Naive thymus-derived CD4-positive, alpha-beta T cell (primary cell): ENCODE measurements at places on chromosomes 3 and 15.

- no peak for DNase-seq
These were observed 142.4 kb downstream of the TCF12 start for GRCh38 chr15:57060799-57061198.

- no peak for DNase-seq
These were observed 9.9 kb downstream of the TLE3 start for GRCh38 chr15:70087708-70088352.

- DNase-seq, result peak; percentile 14
These were observed 21.7 kb upstream of the TBC1D21 start for GRCh38 chr15:73851689-73852088.

GRCh38 chr3:20160230-20160629, 25.8 kb downstream of the SGO1 start:
- no peak for DNase-seq

DNA sequence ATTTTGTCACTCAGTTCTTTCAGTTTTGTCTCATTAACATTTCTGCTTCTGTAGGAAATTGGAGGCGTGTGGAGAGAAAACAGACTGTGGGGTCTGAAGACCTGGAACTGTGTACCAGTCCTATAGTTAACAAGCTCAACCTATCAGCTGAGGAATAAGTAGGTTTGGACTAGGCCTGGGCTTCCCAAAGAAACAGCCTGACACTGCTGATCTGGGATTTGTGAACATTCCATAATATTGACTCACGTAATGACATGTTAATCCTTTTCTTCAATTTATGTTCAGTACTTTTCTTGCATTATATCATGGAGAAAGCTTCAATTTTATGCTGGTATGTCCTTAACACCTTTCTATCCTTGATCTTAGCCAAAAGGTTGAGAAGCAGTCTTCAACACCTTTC, 181.6 kb upstream of the RORA start:
- no peak for DNase-seq

DNA sequence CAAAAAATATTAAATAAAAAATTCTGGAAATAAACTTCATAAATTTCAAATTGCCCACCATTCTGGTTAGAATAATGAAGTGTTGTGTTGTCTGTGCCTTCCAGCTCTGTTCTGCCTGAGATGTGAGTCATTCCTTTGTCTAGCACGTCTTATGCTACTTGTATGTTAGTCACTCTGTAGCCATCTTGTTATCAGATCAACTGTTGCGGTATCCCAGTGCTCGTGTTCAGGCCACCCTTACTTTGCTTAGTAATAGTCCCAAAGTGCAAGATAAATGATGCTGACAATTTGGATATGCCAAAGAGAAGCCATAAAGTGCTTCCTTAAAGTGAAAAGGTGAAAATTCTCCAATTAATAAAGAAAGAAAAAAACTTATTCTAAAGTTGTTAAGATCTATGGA, 527.5 kb downstream of the NAALADL2 start:
- DNase-seq, result no peak

GRCh38 chr3:64027658-64028057, 4.4 kb upstream of the PSMD6 start:
- no peak for DNase-seq

DNA sequence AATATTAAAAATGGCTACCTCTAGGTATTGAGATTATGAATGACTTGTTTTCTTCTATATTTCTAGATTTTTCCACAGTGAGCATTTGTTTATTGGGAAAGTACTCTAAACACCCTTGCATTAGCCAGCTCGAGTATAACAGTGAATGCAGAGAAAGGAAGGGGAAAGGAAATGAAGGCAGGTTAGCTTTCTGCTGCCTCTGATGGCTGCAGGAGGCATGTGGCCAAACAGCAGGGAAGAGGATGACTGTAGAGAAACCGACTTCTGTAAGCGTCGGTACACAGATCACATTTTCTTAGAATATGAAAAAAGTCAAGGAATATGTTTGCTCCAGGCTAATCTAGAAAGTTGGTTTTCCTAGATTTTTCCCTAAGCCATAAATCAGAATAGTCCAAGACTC, 19.8 kb downstream of the GNB5 start:
- DNase-seq, result peak; percentile 31

- DNase-seq, result no peak
These were observed 143.3 kb downstream of the TCF12 start for GRCh38 chr15:57061696-57062095.

DNA sequence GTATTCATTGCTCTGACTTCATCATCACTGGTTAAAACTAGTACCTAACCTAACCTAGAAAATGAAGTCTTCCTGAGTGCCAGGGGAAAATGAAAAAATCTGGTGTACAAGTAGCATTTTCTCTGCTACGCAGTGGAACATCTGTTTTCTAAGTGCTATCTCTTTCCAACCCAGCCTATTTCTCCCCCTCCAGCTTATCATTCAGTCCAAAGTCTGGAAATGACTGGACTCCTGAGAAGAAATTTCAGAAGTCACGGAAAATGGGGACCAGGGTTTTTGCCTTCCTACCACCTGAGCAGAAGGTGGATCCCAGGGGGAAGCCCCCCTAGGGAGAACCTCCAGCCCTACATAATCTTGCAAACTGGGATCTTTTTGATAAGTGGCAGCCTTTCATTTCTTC, 9.6 kb upstream of the GLCE start:
- DNase-seq, result no peak

DNA sequence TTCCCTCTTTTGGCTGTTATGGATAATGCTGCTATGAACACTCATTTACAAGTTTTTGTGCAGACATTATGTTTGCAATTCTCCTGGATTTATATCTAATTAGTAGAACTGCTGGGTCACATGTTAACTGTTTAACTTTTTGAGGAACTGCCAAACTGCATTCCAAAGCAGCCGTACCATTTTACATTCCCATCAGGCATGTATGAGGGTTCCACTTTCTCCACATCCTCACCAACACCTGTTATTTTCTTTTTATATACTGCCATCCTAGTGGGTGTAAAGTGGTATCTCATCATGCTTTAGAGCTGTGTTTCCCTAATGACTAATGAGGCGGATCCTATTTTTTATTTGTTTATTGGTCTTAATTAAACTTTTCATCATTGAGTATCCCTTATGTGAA, 9.2 kb downstream of the KPNA4 start:
- no peak for DNase-seq

DNA sequence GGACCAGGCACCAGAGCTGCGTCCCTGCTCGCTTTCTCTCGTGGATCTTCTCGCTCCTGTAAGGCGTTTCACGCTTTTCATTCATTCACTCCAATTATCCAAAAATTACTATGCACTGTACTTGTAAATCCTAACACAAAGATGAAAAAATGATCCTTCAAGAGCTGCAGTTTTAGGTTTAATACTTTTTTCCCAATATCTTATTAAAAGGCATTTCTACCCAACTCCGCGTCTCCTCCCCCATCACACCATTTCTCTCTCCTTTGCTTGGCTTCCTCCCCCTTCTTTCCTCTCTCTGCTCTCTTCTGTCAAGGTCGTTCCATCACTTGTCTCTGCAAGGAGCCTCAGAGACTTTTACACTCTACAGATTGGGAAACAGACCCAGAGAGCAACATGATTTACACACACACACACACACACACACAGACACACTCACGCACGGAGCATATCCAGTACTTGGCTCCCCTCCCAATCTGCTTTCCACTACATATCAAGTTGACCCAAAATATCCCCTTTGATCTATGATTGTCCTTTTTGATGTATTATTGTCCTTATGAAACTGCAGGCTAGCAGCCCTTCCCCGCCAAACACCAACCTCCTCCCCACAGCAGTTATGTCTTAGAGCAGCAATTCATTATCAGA, 479 bp upstream of the CLDN1 start:
- no peak for DNase-seq

GRCh38 chr3:107848351-107848915, 242.4 kb downstream of the CD47 start:
- no peak for DNase-seq

- DNase-seq, result no peak
These were observed 212.2 kb upstream of the LRRN1 start for GRCh38 chr3:3586843-3587646.

- DNase-seq, result no peak
These were observed 632 bp downstream of the MTHFS start for GRCh38 chr15:79896131-79896633.

GRCh38 chr3:155617346-155617925, 127.4 kb downstream of the PLCH1 start:
- DNase-seq, result no peak

DNA sequence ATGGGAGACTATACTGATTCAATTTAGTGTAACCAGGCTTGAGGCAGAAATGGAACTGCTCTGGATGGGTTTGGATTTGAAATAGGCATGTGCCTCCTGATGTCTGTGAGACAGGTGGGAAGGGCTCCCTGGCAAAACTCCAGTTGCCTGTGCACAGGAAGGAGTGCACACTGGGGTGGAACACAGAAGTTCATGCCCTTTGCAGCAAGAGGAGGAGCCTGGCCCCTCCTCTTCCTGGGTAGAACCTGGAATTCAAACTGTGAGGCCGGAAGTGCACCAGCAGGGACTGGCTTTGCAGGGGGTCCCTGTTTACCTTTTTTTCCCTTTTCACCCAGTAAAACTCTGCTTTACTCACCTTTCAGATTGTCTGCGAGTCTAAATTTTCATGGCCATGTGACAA, 99.9 kb downstream of the GMPS start:
- DNase-seq, result no peak

GRCh38 chr15:81814882-81815455, 230.8 kb downstream of the MEX3B start:
- no peak for DNase-seq

DNA sequence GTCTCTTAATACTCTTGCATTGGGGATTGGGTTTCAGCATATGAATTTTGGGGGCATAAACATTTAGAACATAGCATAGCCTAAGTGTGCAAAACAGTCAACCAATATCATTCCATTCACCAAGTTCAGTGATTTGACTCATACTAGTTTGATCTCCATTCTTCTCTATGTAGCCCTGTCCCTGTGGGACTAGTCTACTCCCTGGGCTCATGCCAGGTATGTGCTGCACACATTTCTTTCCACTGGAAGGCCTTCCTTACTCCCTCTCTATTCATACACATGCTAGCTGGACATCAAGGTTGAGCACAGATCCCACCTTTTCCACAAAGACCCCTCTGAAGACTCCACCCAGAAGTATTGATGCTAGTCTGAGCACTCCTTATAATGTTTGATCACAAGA, 5.1 kb downstream of the ZDHHC23 start:
- DNase-seq, result no peak

DNA sequence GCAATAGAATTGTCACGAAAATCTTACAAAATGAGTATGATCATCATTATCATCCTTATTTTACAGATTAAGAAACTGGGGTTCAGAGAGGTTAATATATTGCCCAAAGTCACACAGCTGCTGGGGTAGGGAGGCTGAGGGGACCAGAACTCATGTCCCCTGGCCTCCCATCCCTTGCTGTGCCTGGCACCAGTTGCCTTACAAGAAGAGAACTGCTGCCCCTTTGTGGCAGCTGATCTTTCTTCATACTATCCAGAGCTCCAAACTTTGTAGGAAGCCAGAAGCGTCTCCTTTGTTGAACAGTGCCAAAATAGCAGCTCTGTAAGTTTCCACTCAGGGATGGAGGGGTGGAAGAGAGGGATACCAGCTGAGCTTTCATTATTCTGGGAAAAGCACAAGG, 236.8 kb upstream of the TBC1D5 start:
- no peak for DNase-seq

DNA sequence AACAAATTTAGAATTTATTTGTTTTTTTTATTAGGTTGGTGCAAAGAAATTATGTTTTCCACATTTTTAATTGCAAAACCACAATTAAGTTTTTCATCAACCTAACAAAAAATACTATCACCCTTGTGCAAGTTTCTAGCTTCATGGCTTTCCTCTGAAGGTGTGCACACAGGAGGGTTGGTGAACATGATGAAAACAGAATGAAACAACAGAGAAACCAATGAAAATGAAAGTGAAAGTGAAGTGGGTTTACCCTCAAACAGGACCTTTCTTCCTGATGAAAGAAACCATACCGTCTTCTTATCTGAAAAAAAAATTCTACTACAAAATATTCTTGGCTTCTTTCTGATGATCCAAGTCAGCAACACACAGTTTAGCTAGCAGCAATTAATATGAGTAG, 71.9 kb upstream of the FEZF2 start:
- DNase-seq, result no peak

GRCh38 chr3:179038216-179038898, 33.3 kb downstream of the ZMAT3 start:
- DNase-seq, result no peak

GRCh38 chr3:27606537-27606936, 115.6 kb downstream of the EOMES start:
- DNase-seq, result no peak

DNA sequence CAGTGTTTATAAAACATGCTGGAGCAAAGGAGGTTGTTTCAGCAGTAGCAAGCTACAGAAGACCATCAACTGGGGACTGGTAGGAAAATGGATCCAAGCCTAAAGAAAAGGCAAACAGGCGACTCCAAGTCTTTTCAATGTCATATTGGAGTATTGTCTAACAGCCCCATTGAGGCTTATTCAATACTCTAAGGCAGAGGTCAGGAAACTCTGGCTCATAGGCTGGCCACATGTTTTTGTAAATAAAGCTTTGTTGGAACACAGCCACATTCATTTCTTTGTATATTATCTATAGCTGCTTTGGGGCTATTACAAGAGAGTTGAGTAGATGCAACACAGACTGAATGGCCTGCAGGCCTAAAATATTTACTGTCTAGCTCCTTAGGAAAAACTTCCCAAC, 77.5 kb downstream of the RPL22L1 start:
- DNase-seq, result no peak

DNA sequence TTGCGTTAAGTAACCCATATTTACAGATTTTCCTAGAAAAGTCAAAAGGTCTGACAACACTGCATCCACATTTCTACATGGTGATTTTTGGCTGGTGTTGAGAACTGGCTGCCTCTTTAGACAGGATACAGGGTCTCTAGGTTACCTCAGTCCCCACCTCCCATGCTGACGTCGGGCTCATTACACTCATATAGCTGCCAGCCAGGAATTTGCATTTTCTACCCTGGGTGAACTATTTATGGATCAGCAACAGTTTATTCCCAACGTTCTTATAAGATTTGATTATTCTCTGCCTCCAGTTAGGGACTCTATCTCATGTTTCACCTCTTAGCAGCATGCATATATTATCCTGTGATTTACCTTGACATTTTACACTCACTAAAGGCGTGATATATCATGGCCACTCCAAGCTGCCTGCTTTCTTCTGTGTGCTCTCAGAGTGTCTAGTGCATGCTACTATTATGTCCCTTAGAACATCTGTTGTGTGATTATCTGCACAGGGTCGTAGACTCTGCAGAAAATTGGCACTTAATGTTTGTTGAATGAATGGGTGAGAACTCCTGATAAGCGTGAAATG, 49.0 kb downstream of the CLDN11 start:
- DNase-seq, result no peak

DNA sequence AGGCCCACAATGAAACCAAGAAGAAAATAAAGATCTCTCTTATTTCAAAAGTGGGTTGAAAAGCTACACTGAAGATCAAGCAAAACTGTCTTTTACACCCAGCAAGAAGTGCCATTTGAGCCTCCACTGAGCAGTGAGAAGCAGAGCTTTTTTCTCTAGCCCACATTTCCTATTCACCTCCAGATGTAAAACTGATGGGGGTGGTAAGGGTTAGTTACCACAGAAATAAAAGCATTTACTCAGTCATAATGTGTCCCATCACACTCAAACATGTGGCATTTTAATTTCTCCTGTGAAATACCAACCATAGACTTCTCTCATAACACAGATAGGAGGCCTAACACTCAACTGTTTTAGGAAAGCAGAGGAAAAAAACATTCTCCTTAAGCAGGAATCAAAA, 21.0 kb downstream of the IFT57 start:
- no peak for DNase-seq
